Stimulated activated naive CD4-positive, alpha-beta T cell (primary cell): ENCODE measurements at places on chromosomes 3 and 15.

- no peak for DNase-seq
Observed at GRCh38 chr3:17643691-17644090, 98.7 kb downstream of the TBC1D5 start.

DNA sequence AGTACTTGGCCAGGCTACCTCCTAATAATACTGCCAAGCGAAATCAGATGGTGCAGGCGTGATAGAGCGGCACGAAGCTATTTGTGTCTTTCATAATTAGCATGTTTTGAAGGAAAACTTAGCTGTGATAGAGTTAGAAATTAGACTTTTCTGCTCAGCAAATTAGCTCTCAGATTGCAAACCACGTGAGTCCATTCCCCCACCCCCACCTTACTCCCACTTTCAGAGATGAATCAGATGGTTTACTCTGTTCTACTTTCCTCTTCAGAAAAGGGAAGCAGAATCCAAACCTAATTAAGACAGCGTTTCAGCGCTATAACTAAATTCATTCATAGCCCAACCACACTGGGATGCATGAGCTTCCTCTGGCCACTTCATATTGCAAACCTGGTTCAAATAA, 214.6 kb downstream of the SLCO3A1 start:
- DNase-seq, result no peak

DNA sequence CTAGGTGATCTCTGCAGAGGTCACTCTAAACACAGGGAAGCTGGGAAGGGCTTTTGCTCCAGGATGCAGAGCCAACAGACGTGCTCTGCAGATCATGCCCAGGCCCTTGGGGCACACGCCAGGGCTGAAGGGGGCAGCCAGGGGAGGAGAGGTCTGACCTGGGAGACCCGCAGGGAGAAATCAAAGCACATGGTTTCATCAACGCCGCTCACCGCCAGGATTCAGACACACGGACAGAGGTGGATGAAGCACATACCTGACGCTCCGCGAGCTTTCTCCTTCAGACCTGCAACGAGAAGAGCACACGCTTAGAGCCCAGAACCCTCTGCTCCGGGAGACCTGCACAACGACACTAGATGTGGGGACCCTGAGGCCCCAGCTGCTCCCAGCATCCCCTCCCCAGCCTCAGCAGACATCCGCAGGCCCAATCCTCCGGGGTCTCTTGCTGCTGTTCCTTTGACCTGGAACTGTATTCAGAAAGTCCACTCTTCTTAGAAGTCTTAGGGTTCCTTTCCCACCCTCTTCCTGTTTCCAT, 90.7 kb upstream of the IQSEC1 start:
- no peak for DNase-seq

- no peak for DNase-seq
Observed at GRCh38 chr3:138197058-138197457, 10.0 kb downstream of the ARMC8 start.

- no peak for DNase-seq
Observed at GRCh38 chr3:98776140-98776493, 13.0 kb downstream of the ST3GAL6 start.

- DNase-seq, result no peak
Observed at GRCh38 chr3:151751161-151751560, 17.4 kb downstream of the AADACL2 start.
